ENCODE measurements at places on chromosomes 2 and 18.

DNA sequence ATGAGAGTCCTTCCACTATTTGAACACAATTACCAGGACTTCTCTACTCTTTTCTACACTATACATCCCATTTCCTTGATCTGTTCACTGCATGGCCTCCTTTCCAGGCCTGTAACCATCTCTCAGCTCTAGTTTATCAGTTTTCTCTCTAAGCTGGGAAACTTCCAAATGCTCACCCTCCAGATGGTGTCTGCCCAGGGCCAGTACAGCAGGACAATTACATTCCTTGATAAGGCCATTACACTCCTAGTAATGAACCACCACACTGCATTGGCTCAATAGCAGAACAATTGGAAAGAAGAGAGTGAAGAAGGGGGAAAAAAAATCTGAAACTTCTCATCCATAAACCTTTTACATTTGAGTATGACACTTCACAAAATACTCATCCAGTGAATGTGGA lies 359.1 kb downstream of the ALK start:
- DNase-seq: no peak

GRCh38 chr2:239739206-239739605 lies 285.9 kb downstream of the NDUFA10 start:
- no peak for DNase-seq

DNA sequence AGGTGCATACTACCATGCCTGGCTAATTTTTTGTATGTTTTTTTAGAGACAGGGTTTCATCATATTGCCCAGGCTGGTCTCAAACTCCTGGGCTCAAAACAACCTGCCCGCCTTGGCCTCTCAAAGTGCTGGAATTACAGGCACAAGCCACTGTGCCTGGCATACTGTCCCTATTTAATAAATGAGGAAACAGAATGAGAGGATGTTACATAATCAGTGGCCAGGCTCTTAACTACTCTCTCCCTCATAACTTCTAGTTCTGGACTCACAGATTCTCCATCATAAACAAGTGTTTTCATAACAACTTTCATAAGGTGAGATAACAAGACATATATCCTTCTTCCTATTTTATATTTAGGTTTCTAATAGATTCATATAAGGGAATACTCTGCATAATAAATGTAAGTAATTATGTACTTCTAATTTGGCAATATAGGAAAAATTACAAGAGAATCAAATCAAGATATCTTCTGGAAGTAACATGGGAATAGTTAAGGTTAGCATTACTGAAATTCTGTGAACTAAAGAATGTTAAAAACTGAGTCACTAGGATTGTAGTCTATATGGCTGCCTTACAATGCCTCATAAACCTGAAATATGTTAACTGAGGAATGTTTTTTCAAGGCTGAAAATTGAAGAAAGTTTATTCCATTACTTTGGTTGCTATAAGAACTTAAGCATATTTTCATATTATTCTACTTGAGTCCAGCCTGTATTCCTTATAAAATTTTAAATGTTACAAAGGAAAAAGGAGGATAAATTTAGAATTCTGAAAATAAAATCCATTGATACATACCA lies 71.3 kb downstream of the SLC25A12 start:
- DNase-seq: no peak

GRCh38 chr18:57744211-57744694 lies 58.9 kb downstream of the ATP8B1 start:
- no peak for DNase-seq

All from right hindlimb (tissue), 1 donor.